ENCODE measurements at places on chromosomes 7 and 10. TPM values are rescaled to one million over a fixed set of nuclear protein-coding genes. Genes with fewer than 3 reads are reported as not detected.

PRLHR gene
- polyA plus RNA-seq = not detected

PHYHIPL gene
- polyA plus RNA-seq = 1.3 TPM

TMEM26 gene
- 4.2 TPM for polyA plus RNA-seq

RADIL gene
- 7.1 TPM for polyA plus RNA-seq

TLL2 gene
- 0.46 TPM for polyA plus RNA-seq

BCAP29 gene
- polyA plus RNA-seq = 64.9 TPM

C10orf67 gene
- polyA plus RNA-seq = 0.39 TPM

CLEC2L gene
- polyA plus RNA-seq = 0.45 TPM

SPDYE8 gene
- 0.87 TPM for polyA plus RNA-seq

DENND11 gene
- 30.4 TPM for polyA plus RNA-seq

SPOCK2 gene
- 4.7 TPM for polyA plus RNA-seq

STX1A gene
- 7.2 TPM for polyA plus RNA-seq

TSPAN13 gene
- polyA plus RNA-seq = 138 TPM

SEMA3E gene
- polyA plus RNA-seq = 28.7 TPM

Data from right lung (tissue), 10 donors.